ENCODE measurements at places on chromosomes 13 and 19.
A peak's percentile ranks its signal among the peaks of the same experiment; 100 is the strongest.

GRCh38 chr19:38394488-38394887 is 6.0 kb downstream of the SPRED3 start:
- peak; percentile 95 for DNase-seq

- DNase-seq, result peak; percentile 80
Measured at GRCh38 chr19:55486971-55487923, 989 bp upstream of the SSC5D start.

DNA sequence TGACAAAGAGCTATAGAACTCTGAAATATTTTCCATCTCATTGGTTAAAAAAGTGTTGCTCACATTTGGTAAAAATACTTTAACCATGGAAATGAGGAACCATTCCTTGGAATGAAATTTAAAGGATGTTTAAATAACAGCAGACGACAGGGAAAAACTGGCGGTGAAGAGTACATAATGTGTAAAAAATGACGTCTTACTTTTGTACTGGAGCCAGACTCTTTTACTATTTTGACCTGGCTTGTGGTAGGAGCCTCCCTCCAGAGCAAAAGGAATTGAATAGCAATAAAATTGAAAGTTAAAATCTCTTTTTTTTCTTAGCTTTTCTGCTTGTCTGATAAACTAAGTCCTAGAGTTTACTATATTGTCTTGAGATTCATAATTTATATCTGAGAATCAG is 426.2 kb upstream of the KLHL1 start:
- DNase-seq, result no peak

GRCh38 chr19:18158467-18158866 is 5.5 kb downstream of the PIK3R2 start:
- no peak for DNase-seq

GRCh38 chr19:4134351-4134750 is 10.4 kb upstream of the MAP2K2 start:
- DNase-seq, result no peak

GRCh38 chr19:17160908-17161307 is 54.2 kb upstream of the USE1 start:
- no peak for DNase-seq

DNA sequence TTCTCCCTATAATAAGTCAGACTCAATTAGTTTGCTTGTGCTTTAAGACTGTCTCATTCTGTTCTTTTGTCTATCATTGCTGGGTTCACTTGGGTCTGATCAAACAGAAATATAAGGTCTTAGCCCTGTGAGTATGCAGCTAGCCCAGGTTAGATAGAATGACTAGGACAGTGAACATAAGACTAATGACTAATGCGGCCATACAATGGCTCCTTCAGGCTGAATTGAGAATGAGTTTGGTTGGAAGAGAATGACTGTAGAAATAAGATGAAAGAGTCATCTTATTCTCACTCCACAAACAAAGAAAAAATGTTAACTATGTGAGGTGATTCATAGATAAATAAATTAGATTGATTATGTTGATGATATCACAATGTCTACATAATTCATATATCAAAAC is 50.1 kb upstream of the OBI1 start:
- DNase-seq, result no peak

DNA sequence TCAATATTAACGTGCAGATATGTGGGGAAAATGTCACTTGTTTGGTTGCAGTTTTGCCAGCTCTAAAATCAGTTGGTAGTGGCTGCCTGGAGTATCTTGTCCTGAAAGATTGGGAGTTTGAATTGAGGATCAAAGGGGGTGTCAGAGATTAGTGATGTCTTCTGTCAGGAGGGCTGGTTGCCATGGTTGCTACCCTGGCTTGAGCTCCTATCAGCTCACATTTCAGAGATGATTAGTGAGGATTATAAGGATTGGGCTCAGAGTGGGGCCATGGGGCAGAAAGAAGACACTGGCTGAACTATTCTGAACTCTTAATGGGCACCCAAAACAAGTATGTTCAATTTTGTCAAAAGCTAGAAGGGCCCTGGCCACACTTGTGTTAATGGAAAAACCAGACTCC is 95.5 kb upstream of the RNF113B start:
- peak; percentile 95 for DNase-seq

DNA sequence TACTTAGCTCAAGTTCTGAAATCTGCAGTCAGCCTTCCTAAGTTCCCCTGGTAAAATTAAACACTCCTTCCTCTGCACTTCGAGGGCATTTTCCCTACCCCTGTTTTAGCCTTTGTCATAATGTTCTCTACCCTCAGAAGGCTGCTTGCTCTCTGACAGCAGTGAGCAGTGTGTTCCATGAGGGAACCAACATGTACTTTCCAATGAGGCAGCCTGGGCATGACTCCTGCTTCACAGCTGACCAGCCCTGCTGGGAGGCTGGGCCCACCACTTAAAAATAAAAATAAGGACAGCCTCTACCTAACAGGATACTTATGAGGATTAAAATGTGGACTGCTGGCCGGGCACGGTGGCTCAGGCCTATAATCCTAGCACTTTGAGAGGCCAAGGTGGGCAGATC is 26.4 kb downstream of the RUBCNL start:
- DNase-seq, result no peak

GRCh38 chr19:29520390-29520789 is 5.4 kb upstream of the VSTM2B start:
- no peak for DNase-seq

- no peak for DNase-seq
Measured at GRCh38 chr13:32265726-32266125, 49.4 kb downstream of the ZAR1L start.

DNA sequence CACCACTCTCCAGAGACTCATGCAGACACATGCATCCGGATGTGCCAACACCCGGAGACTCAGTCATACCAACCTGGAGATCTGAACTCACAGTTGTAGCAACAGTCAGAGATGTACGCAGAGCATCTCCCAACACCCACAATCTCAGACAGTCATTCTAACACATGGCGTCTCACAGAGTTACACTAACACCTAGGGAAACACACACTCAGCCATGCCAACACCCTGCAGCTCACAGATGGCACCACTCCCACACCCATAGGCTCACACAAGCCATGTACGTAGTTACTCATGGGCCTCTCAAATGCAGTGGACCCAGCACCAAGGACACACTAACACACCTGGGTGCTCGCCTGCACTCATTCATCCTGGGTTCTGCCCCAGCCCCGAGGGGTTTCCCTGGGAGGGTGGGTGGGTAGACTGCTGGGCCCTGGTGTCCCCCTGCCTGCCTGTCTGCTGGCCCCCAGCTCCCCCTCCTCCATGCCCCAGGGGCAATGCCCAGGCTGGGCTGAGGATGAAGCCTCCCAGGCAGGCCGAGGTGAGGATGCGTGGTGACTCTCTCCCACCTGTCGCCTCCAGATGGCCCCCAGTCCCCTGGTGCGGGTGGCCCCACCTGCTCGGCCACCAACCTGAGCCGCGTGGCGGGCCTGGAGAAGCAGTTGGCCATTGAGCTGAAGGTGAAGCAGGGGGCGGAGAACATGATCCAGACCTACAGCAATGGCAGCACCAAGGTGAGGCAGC is 10.0 kb downstream of the PKN1 start:
- no peak for DNase-seq

DNA sequence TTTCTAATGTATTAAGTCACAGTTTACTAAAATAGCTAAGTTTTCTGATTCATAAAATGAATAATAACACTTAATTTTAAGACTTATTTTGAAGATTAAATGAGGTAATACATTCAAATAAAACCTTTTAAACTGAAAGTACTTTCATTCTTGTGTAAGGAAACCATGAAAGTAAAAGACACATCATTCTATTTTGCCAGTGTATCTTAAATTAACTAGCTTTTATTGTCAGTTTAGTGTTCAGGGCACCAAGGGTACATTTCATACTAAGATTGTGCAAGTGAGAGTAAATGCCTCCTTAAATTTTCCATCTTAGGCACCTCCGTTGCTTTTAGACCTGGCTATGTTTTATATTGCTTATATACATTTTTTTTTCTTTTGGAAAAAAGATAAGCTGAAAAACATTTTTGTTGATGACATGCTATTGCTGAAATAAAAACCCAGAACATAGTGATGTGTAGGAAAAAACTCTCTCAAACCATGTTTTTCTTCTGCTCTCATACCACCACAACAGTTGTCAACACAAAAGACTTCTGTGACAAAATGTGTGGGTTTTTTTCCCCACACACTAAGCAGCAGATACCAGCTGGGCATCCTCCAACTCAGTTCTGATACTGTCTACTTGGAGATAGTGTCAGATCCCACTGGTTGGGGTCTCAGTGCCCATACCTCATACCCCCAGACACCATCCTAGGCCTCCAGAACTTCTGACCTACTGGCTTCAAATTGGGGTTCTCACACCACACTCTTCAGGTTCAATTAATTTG is 30.7 kb upstream of the LPAR6 start:
- DNase-seq, result no peak

- DNase-seq, result no peak
Measured at GRCh38 chr13:40215311-40215710, 451.1 kb downstream of the FOXO1 start.

DNA sequence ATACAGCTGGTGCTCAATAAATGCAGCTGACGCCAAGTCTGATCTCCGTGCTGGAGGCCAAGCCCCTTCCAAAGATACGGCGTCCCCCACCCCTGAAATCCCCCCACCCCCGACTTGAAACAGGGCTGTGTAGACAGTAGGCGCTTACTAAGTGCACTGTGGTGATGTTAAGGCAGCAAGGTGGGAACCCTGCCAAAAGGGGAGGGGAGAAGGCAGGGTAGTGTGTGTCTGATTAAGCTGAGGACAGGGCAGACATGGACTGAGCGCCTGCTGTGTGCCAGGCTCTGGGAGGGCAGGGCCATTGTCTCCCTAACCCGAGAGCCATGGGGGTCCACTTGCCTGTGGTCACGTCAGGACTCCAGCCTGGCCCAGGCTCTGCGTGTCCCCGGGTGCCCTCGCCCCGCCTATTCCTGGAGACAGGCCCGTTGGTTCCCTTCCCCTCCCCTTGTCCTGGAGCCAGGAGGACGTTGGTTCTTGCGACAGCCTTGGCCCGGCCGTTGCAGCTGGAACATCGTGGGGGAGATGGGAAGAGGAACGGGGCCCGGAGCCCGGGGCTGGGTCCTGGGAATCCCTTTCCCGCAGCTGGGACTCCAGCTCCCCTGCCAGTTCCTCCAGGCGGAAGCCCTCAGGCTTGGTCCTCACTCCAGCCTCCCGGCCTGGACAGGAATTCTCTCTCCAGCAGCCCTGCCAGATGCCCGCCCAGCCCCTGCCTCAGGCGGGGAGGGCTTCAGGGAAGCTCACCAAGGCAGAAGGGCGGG is 1.7 kb upstream of the ELANE start:
- peak; percentile 45 for DNase-seq

GRCh38 chr19:29831686-29832085 is 19.9 kb downstream of the CCNE1 start:
- DNase-seq, result no peak

GRCh38 chr19:6772028-6772865 is at the start of gene VAV1:
VAV1 (plus strand) TSS chr19:6772708; CDS start chr19:6772808, 100 bp downstream.
- no peak for DNase-seq

GRCh38 chr19:11339254-11340098 is at the start of gene RAB3D:
RAB3D (minus strand) TSS chr19:11339657; CDS start chr19:11337399, 2,258 bp downstream.
- peak; percentile 93 for DNase-seq

GRCh38 chr19:38557205-38557799 is 60.5 kb downstream of the MAP4K1 start:
- peak; percentile 25 for DNase-seq

GRCh38 chr13:24173795-24174194 is 13.3 kb downstream of the SPATA13 start:
- no peak for DNase-seq

DNA sequence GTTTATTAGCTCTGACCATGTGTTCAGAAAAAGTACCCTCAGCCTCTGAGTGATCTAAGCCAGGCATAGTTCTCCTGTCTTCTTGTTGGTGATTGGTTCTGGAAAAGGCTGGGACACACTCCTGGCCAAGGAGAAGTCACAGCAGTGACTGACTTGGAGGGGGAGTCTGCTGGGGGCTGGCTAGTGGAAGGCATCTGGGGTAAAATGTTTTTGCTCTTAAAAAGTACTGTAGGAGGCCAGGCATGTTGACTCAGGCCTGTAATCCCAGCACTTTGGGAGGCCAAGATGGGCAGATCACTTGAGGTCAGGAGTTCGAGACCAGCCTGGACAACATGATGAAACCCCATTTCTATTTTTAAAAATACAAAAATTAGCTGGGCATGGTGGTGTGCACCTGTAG is 21.7 kb downstream of the FAM187B start:
- no peak for DNase-seq

DNA sequence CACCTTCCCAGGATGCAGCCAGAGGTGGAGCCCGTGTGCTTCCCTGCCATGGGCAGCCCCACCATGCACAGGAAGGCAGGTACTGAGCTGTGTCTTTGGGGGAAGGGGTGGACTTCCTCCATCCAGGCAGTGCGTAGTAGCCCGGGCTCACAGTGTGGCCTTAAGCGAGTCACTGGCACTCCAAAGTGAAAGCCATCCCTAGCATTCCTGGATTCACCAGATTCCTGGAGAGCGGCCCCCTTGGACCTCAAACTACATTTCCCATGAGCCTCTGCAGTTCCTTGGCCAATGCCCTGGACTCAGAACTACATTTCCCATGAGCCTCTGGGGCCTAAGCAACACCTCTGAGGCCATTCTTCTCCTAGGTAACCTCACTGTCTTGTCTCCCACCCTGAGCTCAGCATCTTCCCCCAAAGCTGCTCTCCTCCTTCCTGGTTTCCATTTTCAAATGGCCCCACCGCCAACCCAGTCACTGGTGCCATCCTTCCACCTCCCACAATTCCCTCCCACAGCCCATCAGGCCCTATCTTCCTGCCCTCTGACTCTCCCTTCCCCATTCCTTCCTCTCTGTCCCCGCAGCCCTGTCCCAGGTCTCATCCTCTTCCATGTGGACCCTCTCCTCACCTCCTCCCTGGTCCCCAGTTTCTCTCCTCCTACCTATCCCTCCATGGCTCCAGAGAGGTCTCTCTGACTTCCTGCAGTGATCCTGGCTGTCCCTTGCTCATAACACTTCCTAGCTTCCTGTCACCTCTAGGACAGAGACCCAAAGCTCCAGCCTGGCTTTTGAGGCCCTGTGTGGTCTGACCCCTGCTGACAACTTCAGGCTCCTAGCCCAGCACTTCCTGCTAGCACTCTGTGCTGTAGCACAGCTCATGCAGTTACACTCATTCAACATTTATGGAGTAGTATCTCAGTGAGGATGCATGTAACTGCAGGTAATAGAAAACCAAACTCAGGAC is at the start of gene C19orf81:
C19orf81 (plus strand) TSS at position 13 of the 959 bp plus-strand sequence; CDS start at position 13, 0 bp downstream.
- peak; percentile 95 for DNase-seq

DNA sequence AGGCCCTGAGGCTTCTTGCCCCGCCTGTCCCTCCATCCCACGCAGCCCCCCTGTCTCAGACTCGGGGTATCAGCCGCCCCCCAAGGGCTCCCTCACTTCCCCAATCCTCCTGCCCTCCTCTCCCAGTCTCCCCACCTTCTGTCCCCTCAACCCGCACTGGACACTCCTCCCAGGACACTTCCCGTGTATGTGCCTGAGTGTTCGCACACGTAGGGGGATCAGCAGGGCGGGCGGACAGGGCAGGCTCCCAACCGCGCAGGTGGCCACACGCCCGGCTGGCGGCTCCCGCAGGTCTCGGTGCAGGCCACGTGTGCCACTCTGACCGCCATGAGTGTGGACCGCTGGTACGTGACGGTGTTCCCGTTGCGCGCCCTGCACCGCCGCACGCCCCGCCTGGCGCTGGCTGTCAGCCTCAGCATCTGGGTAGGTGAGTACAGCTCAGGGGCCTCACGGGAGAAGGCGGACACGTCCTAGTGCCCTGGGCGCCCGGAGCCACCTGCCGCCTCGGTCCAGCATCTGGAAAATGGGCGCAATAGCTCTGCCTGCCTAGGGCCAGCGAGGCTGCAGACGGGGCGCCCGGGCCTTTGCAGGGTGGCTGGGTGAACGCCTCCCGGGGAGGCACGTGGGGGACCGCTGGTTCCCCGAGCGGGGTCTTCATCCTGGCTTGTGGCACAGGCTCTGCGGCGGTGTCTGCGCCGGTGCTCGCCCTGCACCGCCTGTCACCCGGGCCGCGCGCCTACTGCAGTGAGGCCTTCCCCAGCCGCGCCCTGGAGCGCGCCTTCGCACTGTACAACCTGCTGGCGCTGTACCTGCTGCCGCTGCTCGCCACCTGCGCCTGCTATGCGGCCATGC is 2.3 kb downstream of the KISS1R start:
- no peak for DNase-seq
